ENCODE measurements at places on chromosomes 7 and 10. TPM values are rescaled to one million over a fixed set of nuclear protein-coding genes. Genes with fewer than 3 reads are reported as not detected.

LEP gene
- total RNA-seq, result not detected

OPN4 gene
- total RNA-seq, result not detected

TDRD1 gene
- total RNA-seq, result not detected

- no peaks in the 10 kb centered on the region for H3K36me3 ChIP-seq
- H3K27me3 ChIP-seq, result no peaks in the 10 kb centered on the region
- no peak overlapping the region for H3K4me3 ChIP-seq
Observed at GRCh38 chr10:76286536-76286935, 855.1 kb downstream of the LRMDA start.

DNA sequence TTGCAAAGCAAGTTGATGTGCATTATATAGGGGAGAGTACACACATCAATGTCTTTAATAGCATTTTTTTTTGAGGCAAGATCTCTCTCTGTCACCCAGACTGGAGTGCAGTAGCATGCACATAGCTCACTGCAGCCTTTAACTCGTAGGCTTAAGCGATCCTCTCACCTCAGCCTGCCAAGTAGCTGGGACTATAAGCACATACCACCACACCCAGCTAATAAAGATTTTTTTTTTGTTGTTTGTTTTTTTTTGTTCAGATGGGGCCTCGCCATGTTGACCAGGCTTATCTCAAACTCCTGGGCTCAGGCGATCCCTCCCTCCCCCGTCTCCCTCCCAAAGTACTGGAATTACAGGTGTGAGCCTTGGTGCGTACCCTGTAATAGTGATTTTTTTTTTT, 1.5 kb downstream of the UMAD1 start:
- DNase-seq, result peak; percentile 81
- peaks cover 4% of the 10 kb centered on the region for H3K36me3 ChIP-seq
- H3K27ac ChIP-seq, result peak overlapping the region; percentile 95
- peaks cover 33% of the 10 kb centered on the region for H3K4me1 ChIP-seq

GRCh38 chr7:125061776-125062397, 132.3 kb upstream of the POT1 start:
- no peak overlapping the region for H3K4me3 ChIP-seq
- DNase-seq, result no peak
- no peaks in the 10 kb centered on the region for H3K4me1 ChIP-seq
- no peak overlapping the region for H3K27ac ChIP-seq
- no peaks in the 10 kb centered on the region for H3K36me3 ChIP-seq

- H3K4me3 ChIP-seq, result no peak overlapping the region
- no peaks in the 10 kb centered on the region for H3K36me3 ChIP-seq
- H3K27ac ChIP-seq, result no peak overlapping the region
- DNase-seq, result peak; percentile 30
- no peaks in the 10 kb centered on the region for H3K4me1 ChIP-seq
- no peaks in the 10 kb centered on the region for H3K27me3 ChIP-seq
Observed at GRCh38 chr10:9253121-9253520, 1198.6 kb downstream of the GATA3 start.

GRCh38 chr7:18262058-18262457, 233.5 kb upstream of the HDAC9 start:
- H3K27me3 ChIP-seq, result no peaks in the 10 kb centered on the region
- no peak overlapping the region for H3K27ac ChIP-seq
- no peaks in the 10 kb centered on the region for H3K4me1 ChIP-seq
- no peak for DNase-seq

DNA sequence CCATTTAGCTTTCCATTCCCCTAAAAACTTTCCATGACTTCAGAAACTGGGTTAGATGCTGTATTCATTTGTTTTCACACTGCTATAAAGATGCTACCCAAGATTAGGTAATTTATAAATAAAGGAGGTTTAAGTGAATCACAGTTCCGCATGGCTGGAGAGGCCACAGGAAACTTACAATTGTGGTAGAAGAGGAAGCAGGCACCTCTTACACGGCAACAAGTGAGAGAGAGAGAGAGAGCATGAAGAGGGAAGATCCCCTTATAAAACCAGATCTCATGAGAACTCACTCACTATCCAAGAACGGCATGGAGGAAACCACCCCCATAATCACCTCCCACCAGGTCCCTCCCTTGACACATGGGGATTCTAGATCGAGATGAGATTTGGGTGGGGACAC, 336.8 kb downstream of the TFEC start:
- H3K4me1 ChIP-seq, result no peaks in the 10 kb centered on the region
- H3K27ac ChIP-seq, result no peak overlapping the region
- no peaks in the 10 kb centered on the region for H3K36me3 ChIP-seq
- H3K4me3 ChIP-seq, result no peak overlapping the region
- no peaks in the 10 kb centered on the region for H3K27me3 ChIP-seq

All from stomach (tissue), 19 donors.